ENCODE measurements at places on chromosomes 2 and 18.

- no peak for DNase-seq
Observed at GRCh38 chr18:58787536-58788149, 77.0 kb upstream of the ZNF532 start.

- no peak for DNase-seq
Observed at GRCh38 chr2:130787841-130788240, 32.5 kb downstream of the AMER3 start.

- DNase-seq, result no peak
Observed at GRCh38 chr2:67399831-67400489, 2.8 kb downstream of the ETAA1 start.

- no peak for DNase-seq
Observed at GRCh38 chr18:76499021-76499420, 4.0 kb upstream of the ZNF516 start.

DNA sequence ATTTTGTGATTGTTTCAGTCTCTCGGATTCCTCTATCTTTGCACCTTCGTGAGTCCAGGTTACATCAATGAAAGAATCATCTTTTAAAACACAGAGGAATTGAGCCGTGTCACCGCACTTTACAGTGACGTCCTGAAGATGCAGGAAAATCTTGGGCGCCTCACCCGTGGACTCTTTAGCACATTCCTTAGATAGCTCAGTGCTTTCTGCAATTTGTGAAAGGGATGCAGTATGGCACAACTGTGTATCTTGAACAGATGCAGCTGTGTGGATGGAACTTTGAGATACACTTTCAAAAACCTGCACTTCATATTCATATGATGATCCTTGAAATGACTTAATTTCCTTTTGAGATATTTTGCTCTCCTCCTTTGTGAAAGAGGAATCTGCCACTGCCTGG is 50.9 kb downstream of the TTN start:
- no peak for DNase-seq

DNA sequence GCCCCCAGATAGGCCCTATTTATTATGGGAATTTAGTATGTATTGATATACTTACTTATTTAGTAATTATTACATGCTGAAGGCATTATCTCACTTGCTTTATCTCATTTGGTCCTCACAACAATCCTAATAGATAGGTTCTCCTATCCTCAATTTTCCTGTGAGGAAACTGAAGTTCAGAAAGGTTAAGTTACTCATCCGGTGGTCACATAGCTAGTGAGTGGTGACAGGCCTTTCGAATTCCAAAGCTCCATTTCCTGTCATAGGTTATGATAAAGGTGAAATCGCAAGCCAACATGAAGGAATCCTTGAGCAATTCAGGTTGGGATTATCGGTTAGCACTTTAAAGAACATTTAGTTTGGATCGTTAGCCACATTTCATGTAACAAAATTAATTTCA is 33.3 kb downstream of the NAB1 start:
- no peak for DNase-seq

DNA sequence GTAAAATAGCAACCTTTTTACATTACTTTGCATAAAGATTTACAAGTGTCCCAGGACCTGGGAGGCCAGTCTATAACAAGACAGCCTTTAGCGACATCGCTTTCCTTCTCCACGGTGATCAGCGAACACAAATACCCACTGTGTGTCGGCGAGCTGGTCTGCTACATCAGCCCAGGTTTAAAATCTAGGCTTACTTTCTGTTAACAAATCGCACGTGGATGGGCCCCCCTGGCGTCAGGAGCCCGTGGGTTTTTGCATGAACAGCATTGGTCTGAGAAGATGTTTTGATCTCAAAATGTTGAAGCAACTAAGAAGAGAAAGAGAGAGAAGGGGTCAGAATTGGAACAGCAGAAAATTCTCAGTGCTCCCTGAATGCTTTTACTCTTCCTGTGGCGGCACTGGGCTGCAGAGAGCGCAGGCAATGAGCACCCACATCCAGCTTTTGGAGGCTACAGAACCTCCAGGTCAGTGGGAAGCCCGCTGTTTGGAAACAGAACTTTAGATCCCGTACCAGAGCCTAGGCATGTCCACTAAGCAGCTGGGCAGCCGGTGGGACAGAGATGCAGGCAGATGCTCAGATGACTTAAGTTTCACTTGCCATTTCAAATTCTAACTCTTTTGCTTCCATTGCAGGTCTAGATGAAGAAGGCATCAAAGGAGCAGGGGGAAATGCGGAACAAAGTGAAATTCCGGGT is 32.9 kb downstream of the CYP27C1 start:
- DNase-seq, result no peak

GRCh38 chr2:186503827-186504606 is 18.0 kb downstream of the ZC3H15 start:
- DNase-seq, result no peak

- DNase-seq, result no peak
Observed at GRCh38 chr2:33166287-33166881, 219.6 kb downstream of the LTBP1 start.

DNA sequence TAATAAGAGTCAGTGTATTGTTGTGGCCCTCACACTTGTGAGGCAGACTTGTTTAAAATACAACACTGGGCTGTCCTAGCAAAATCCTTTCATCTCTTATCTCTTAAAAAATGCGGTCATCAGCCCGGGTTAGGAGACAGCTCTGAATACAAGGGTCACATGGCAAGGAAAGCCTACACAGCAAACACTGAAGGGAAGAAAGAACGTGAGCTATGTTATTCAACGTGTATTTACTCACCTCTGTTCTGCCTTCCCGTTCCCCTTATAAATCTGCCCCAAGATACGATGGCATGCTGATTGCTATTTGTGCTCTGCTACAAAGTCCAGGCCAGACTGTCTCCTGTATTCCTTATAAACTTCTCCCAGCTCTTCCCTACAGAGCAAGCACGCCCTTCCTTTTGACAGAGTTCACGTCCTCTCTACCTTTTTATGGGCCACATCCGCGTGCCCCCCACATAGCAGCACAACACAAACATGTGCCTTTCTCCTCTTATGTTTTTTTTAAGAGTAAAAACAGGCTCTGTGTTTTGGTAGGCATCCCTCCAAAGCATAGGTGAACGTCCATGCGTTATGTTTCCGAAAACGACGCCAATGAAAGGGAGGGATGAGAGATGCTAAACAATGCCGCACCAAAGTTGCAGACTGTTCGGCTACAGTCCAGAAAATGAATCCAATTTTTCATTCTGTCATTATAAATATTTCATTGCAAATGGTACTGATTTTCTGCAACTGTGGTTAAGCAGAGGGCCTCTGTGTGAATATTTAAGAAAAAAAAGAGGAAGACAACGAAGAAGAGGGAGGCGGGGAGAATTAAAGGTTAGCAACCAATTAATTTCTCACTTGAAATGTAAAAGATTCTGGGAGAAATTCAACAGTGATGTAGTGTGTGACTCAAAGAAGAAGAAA is 274.7 kb downstream of the ZNF521 start:
- DNase-seq, result no peak

GRCh38 chr2:55493220-55493619 is 26.3 kb upstream of the CFAP36 start:
- no peak for DNase-seq

DNA sequence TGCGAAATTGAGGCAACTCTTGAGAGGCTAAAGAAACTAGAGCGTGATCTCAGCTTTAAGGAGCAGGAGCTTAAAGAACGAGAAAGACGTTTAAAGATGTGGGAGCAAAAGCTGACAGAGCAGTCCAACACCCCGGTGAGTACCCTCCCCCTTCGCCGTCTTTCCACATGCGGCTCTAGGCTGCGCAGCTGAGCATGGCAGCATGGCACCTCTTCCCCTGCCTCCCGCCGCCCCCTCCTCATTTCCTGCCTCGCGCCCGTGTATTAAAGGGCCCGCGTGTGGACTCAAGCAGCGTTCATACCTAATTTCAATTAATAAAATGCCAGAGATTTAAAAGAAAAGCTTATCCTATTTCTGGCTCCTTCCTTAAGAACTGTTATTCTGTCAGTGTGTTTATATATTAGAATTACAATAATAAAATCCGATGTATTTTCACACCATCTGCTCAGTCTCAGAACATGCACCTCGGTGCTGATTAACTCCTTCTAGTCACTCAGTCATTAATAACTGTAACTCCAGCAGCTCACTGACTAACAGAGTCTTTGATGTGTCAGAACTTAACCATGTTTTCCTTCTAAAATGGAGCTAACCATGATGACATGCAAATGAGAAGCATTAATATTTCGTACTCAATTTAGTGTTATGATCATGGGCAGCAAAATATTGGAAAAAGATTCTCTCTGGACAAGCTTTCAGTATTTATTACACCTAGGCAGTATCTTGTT is 137.4 kb upstream of the CDCA7 start:
- no peak for DNase-seq

DNA sequence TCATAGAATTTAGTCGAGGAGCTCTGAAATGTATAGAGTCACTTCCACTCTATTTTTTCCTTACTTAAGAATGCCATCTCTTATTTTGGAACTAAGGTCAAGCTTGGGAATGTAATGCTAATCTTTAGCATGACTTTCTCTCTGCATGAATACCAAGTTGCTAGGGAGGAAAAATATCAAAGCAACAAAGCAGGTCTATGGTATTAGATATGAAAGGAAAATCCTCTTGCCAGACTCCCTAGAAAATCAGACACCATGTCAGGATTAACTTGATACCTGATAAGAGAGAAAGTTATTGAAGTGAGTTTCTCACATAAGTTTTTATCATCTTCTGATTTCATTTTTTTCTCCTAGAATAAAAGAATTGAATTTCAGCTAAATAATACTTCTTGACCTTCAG is 341.7 kb upstream of the ZNF804A start:
- DNase-seq, result no peak

- no peak for DNase-seq
Observed at GRCh38 chr2:236369661-236370062, 105.5 kb upstream of the ASB18 start.

DNA sequence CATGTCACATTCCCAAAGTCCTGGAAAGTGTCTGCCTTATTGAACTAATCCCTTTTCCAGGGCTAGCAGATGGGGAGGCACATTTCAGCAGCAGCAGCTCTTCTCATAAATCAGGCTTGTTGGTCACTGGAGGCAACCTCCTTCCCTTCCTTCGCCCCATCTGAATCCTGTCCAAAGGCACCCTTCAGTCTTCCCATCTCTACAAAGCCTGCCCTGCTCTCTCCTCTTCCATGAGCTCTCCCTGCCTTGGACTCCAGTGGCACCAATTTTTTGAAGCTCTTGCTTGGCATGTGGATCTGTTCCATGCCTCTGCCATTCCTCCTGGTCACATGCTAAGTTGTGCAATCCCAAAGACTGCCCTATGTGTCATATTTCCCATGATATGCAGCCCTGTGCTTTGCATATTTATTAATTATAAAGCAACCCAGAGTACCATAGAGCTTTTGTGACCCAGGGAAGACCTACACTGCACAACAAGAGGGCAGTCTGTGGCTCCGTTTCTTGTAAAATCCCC is 70.3 kb downstream of the ANTXR1 start:
- no peak for DNase-seq

DNA sequence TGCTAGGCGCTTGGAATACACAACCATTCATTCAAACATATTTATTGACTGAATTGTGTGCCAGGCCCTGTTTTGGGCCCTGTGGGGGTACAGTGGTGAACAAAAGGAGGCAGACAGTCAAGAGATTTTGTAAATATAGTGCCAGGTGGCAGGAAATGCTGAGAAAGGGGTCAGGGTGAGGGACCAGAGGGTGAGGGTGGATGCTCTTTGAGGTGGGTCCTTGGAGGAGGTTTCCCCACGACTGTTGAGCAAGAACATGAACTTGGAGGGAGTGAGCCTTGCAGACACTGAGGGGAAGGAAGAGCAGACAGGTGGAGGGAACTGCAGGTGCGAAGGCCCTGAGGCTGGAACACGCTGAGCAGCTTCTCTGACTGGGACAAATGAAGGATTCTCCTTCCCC is 40.7 kb downstream of the ODC1 start:
- DNase-seq, result no peak

DNA sequence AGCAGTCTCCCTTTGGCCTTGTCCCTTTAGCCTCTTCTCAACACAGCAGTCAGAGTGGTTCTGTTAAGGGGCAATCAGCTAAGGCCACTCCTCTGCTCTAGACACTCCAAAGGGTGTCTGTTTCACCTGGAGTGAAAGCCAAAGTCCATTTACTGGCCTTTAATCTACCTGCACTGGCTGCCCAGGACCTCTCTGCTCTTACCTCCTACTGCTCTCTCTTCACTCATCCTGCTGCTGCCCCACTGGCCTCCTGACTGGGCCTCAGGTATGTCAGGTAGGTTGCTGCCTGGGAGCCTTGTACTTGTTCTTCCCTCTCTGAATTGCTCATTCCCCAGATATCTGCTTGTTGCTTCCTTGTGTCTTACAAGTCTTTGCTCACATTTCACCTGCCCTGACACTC is 68.2 kb downstream of the PIKFYVE start:
- DNase-seq, result no peak

DNA sequence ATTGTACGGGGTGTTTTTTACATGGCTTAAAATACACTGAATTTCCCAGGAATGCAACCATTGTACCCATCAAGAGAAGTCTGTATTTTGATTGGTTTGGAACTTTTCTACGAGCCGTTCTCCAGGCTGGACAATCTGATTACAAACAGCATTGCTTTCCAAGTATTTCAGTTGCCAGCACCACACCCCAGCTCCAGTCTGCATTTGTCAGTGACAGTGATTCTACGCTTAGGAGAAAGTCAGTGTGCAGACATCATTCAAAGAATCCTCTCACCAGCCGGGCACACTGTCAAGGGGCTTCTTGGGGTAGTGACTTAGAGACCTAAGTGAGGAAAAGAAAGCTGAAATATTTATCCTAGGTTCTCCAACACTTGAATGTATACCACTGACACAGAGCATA is 194.1 kb downstream of the ANAPC1 start:
- no peak for DNase-seq

DNA sequence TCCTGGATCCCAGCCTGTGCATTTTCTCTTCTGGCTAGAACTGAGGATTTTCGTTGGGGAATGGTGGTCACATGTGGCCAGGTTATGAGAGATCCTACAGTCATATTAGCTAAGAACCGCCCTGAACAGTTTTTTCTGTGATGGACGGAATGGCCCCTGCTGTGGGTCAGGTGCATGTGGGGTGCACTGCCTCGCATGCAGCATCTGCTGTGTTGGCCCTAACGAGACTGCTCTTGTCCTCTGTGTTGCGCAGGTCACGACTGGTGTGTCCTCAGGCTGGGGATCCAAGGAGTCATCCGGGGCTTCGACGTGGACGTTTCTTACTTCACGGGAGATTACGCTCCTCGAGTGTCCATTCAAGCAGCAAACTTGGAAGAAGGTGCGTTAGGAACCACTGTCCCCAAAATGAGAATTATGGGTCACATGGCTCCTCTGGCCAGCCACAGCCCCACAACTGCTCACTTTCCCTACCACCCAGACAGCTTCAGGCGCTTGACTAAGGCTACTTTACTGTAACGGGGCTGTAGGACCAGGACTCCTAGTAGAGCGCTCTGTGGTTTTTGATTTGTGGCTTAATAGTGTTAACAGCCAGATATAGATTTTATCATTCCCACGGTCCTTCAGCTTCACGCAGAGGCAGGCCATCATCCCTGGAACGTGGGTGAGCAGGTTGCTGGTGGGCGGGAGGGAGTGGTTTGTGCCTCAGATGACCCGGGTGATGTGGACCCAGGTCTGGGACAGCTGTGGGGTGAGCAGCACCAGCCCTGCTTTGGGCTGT is 21.8 kb downstream of the ALLC start:
- no peak for DNase-seq
